ENCODE measurements at places on chromosomes 3 and 15. TPM values are rescaled to one million over a fixed set of nuclear protein-coding genes. Genes with fewer than 3 reads are reported as not detected.

SKOR1 gene
- total RNA-seq, result 0.07 TPM

DNA sequence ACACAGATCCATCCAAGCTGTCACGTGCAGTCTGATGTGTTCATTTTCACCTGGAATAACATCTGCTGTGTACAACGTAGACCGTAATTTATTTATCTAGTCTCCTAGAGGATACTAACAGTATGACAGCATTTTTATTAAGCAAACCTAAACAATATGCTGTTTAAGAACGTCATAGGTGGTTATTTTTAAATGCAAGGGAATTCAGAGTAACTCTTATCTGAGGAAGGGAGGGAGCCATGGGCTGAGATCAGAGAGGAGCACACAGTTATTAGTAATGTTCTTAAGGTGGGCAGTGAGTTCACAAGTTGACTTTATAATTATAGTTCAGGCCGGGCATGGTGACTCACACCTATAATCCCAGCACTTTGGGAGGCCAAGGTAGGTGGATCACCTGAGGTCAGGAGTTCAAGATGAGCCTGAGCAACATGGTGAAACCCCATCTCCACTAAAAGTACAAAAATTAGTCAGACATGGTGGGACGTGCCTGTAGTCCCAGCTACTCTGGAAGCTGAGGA, 193.6 kb downstream of the UACA start:
- no peak for DNase-seq

PRSS50 gene
- total RNA-seq, result not detected

GRCh38 chr3:127835993-127836882, 13.9 kb upstream of the MGLL start:
- no peak for DNase-seq

GRCh38 chr3:101685870-101686307, 629 bp downstream of the RPL24 start:
- no peak for DNase-seq
